ENCODE measurements at places on chromosomes 12 and 14.
A peak's percentile ranks its signal among the peaks of the same experiment; 100 is the strongest.

- no peak for DNase-seq
Measured at GRCh38 chr12:57097554-57097835, 8.6 kb downstream of the NAB2 start.

DNA sequence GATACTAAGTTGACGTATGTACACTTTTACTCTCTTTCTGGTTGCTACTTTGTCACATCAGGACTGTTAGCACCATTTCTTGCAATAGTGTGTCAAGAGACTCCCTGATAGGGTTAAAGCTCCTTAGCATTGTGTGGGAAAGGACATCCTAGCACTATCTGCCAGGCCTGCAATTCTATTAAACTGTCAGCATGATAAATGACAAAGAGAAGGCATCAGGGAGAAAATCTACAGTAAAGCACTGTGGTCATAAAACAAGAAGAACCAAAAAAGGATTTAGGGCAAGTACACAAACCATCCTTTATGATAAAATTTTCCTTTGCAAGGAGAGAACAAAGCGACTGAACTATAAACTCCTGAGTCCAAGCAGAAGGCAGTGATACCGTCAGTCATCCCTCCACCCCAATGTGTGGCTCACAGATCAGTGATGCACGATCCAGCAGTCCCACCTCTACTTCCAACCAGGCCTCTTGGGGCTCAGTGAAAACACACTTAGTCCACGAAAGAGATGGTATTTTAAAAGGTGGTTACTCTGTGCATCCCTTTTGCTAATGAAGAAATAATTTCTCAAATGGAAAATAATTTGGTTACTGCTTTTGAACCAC is 31.4 kb upstream of the SLC35F4 start:
- DNase-seq = no peak

- DNase-seq = peak; percentile 60
Measured at GRCh38 chr12:18250313-18250916, 10.9 kb upstream of the PIK3C2G start.

DNA sequence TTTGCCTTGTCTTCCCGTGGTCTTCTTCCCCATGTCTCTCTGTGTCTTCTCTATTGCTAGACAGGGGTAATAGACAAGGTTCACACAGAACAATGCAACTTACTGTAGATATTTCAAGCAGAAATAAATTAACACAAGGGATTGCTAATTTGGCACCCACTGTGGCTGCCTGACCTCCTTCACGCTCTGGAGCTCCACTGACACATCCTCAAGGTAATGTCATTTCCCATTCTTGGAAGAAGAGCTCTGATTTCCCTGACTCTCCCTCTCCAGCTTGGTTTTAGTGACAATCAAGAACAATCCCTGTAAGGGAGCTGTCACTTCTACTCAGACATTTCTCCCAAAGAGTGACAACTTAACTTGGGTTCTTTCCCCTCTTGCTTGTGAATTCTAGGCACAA is 105.4 kb upstream of the NAP1L1 start:
- no peak for DNase-seq

- no peak for DNase-seq
Measured at GRCh38 chr12:12947902-12948301, 4.1 kb downstream of the GPRC5D start.

DNA sequence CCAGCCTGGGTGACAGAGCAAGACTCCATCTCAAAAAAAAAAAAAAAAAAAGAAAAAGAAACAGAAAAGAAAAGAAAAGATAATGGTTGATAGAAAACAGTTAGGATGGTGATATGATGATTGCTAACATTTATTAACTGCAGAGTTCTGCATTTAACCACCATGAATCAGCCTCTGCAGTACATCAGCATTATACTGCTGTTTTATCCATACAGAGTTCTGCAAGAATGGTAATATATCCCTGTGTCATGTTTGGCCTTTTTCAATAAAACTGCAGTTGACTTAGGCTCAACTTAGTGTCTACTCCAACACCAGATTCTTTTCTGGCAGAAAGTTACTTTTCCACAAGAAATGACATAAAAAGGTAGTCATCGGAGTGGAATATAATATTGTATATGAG is 62.6 kb downstream of the DUSP6 start:
- DNase-seq = no peak

DNA sequence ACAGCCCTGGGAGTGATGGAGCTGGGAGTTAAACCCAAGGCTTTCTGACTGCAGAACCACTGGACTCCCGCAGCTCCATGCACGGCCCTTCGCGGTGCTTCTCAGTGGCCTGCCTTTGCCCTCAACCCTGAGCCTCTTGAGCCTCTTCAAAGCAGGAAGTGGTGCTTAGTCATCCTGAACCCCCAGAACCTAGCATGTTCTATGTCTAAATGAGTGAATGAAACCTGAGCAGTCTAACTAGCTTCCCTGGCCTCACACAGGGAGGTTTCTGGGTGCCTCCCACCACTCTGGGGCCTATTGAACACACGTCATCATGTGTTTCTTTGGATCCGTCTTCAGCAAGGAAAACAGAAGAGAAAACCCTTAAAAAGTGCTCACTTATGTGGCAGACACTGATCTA is 117.9 kb upstream of the SFSWAP start:
- no peak for DNase-seq

- no peak for DNase-seq
Measured at GRCh38 chr12:98911396-98911795, 266.3 kb downstream of the APAF1 start.

DNA sequence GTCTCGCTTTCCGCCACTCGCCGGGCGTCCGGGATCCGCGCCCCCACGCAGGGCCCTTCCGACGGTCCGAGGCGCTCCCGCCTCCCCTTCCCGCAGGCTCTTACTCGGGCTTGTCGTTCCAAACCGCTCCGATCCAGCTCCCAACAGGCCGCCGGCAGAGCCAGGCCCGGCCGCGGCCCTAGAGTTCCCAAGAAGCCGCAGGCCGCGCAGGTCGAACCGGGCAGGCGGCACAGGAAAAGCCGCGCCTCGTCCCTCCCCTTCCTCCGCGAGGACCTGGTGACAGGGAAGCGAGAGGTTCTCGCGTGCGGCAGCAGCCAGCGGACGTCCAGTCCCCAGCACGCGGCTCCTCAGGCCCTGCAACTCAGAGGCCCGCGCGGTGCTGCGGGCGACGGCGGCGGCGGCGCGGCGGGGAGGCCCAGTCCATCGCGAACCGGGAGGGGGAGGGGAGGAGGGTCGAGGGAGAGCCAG is 272 bp downstream of the HECTD1 start:
- no peak for DNase-seq

- DNase-seq = no peak
Measured at GRCh38 chr12:84159260-84159659, 753.3 kb downstream of the SLC6A15 start.

- no peak for DNase-seq
Measured at GRCh38 chr14:32307881-32308582, 21.1 kb upstream of the AKAP6 start.
